ENCODE measurements at places on chromosomes 12 and 14.

DNA sequence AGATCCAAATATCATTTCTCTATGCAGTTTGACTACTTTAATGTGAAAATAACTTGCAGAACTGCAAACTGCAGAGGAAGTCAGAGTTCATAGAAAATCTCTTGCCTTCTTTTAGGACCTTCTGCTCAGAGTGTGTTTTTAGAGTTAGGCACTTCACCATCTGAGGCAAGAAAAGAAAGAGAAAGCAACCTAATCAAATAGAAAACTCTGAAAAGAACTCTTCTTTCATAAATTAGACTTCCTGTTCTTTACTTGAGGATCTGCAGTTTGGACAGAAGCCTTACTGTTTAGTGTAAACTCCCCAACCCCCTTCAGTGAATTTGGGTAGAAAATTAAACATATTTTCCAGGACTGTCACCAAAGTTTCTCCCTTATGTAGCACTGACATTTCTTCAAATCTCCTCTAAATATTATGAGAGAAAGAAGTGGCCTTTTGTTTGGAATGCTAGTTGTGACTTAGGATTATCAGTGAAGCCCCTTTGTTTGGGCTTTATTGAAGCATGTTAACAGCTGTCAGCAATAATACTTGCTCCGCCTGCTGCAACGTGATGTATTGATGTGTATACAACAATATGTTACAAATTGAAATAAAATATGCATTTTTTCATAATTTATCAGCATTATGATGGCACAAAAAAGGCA, 99.5 kb downstream of the PDZRN4 start:
- no peak for DNase-seq

GRCh38 chr14:60276347-60276746, 27.3 kb downstream of the PPM1A start:
- no peak for DNase-seq

DNA sequence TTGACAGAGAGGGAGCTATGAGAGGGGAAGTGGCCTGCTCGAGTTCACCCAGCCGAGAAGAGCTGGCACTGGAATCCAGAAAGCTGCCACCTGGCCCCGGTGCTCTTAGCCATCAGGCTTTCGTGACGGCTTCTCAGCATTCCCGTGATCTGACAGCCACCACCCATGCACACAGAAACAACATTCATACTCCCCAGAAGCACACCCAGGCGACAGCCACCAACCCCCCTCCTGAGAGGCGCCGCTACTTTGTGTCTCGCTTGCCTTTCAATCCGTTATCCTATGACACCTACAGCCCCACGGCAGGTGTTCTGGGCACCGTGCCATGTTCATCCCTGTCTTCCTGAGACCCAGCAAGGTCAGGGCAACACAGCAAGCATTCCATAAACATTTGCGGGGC, 31.4 kb downstream of the PSMC1 start:
- peak; percentile 67 for DNase-seq

DNA sequence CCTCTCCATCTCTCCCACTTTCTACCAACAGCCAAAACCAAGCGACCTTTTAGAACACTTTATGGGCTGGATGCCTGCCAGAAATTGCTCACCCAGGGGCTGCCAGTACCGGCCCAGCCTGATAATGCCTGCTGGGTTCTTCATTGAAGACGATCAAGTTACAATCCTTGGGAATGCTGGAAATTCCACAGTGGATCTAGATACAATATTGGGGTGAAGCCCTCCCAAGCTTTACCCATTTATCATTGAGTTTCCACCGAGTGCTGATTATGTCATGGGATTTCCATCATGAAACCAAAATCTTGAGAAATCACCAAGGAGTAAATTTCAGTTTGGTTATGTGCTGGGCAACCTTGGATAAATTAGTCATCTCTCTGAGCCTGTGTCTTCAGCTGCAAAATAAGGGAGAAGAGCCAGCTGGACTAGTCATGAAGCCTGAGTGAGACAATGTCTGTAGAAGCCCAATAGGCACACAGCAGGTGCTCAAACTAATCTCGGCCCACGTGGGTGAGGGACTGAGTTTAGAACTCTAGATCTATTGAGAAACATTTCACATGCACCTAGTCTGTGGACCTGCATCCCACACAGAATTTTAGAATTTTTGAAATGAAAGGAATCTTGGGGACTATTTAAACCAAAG, 75.5 kb upstream of the CLMN start:
- DNase-seq, result no peak

- no peak for DNase-seq
Observed at GRCh38 chr12:33267641-33268040, 172.0 kb downstream of the SYT10 start.

DNA sequence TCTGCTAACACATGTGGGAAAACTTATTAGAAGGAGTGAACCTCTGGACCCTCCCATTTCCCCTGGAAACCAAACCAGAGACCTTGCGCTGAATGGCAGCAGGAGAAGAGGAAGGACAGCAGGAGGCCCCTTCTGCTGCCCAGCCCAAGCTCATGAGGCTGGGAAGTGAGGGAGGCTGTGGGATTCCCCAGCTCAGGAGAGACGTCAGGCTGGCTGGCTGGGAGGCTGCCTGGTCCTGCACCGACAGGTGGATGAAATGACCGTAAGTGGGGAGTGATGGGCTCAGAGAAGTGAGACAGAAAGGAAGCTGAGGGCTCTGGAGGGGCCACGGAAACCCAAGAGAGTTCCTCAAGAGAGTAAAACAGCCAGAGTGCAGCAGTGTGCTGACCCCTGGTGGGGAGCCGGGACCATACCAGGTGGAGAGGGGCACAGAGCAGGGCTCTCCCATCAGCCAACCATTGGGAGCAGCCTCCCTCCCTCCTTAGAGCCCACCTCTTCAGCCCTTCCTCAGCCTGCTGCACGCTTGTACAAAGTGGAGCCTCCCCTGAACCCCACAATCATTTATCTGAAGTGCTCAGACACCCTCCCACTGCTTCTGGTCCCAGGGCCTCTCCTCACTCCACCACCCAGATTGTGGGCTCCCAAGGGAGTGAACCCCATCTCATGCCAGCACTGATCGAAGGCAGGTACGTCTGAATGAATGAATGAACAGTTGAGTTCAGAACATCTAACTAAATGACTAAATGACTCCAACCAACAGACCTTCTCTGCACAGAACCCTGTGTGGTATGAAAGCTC, 14.0 kb downstream of the TAMALIN start:
- peak; percentile 58 for DNase-seq

DNA sequence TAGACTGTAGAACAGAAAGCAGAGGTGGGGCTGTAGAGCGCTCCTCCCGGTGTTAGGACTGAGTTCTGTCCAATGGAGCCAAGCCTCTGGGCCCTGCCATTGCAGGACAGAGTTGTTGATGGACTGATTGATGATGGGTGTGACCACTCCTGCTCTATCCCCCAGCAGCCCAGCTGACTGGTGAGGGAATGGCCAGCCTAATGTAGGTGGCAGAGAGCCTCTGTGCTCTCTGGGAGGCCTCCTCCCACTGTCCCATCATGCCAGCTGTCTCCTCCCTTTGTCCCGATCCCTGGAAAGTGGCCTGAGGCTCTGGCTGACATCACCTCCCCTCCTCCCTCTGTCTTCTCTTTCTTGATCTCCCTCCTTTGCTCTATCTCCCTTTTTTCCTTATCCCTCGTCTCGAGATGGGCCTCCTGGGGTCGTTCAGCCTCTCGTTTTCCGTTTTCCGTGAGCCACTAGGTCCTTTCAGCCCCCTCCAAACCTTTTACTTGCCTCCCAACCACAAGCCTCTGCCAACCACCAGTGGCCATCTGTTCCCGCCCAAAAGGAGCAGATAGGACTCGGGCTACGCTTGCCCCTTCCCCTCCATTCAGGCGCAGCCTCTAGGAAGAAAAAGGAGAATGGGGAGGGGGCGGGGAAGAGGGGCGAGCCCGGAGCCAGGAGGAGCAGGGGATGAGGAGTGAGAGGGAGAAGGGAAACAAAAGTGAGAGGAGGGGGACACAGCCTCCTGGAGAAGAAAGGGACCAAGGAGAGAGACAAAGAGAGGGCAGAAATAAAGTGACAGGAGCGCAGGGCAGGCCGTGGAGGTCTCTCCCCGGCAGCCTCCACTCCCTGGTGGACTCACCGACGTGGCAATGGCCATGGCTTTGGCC, 572 bp downstream of the EFS start:
- no peak for DNase-seq

- DNase-seq, result no peak
Observed at GRCh38 chr12:72037006-72037795, 98.6 kb downstream of the TPH2 start.

GRCh38 chr14:23881282-23881681, 72.3 kb upstream of the DHRS4 start:
- no peak for DNase-seq

DNA sequence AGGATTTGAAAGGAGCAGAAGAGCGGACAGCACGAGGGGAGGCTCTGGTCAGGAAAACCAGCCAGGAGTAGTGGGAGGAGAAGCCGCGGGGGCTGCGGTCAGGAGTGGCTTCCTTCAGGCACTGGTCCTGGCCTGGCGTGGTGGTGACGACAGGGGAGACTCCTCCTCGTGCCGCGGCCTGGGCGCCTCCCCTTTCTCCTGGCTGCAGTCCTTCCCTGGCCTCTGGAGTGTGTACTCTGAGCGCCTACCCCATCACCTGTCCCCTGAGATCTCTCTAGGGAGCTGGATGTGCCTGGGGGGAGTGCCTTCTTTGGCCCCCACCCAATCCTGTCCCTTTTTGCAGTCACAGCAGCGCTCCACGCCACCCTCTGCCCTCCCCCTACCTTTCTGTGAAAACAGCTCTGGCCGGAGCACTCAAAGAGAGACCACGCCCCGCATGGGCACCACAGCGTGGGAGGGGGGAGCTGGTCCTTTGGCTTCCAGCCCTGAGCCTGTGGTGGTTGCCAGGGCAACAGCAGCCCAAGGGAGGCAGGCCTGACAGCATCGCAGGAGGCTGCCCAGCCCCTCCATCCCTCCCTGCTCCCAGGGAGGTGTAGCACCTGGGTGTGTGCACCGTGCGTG, 125.9 kb downstream of the CALM1 start:
- DNase-seq, result peak; percentile 90

DNA sequence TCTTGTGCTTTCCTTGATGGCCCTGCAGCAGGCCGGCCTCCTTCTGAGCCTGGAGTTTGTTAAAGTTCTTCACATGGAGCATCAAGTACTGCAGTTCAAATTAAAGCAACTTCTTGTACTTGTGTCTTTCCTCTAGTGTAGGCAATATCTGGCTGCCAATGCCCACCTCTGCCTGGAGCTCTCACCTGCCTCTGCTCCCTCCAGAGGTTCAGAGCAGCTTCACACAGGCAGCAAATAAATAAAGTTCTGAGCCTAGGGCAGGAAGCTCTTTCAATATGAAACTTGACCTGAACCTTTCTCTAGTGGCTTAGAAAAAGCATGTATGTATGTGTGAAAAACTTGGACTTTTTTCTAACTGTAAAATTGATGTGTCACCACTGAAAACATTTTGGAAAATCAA, 65.9 kb downstream of the ITPR2 start:
- DNase-seq, result no peak

DNA sequence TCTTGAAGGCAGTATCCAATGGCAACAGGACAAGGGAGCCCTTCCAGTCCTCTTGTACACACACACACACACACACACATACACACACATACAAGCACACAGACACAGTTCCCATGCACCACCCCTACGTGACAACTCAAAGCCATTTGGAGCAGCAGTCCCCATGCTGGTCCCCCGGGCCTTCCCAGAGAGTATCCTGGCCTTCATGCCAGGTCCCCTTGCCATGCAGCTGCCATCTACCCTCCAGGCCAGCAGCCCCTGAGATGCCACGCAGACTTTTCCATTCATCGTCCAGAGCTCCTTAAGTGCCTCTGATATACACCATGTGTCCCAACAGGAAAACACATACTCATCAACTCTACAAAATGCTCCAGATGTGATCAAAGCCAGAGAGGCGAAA, 159.5 kb downstream of the ANO2 start:
- DNase-seq, result no peak

DNA sequence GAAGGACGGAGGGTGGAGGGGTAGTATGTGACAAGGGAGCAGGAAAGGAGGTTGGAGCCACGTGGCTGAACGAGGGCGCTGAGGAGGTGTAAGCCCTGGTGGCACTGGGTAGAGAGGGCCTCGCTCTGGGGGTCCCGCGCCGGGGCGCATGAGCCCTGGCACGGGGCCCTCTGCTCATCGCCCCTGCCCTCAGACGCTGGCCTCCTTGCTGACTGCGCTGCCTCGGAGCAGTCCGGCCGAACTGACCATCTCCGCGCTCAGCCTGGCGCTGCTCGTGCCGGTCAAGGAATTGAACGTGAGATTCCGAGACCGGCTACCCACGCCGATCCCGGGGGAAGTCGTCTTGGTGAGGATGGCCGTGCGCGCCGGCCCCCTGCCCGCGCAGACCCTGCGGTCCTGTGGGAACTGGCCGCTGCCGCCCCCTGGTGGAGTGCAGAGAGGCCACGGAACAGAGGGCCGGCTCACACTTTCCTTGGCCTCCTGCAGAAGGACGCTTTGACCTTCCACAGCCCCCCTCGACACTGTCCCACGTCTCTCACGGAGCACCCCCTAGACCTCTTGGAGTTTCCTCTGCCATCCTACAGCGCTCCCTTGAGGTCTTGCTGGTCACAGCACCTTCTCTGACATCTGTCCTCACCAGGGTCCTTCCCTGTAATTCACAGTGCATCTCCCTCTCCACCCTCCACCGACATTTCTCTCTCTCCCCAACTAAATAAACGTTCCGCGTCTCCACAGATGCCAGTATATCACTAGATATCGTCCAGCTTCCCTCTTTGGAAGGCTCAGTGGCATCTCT, 10.5 kb downstream of the ARHGEF25 start:
- peak; percentile 39 for DNase-seq

DNA sequence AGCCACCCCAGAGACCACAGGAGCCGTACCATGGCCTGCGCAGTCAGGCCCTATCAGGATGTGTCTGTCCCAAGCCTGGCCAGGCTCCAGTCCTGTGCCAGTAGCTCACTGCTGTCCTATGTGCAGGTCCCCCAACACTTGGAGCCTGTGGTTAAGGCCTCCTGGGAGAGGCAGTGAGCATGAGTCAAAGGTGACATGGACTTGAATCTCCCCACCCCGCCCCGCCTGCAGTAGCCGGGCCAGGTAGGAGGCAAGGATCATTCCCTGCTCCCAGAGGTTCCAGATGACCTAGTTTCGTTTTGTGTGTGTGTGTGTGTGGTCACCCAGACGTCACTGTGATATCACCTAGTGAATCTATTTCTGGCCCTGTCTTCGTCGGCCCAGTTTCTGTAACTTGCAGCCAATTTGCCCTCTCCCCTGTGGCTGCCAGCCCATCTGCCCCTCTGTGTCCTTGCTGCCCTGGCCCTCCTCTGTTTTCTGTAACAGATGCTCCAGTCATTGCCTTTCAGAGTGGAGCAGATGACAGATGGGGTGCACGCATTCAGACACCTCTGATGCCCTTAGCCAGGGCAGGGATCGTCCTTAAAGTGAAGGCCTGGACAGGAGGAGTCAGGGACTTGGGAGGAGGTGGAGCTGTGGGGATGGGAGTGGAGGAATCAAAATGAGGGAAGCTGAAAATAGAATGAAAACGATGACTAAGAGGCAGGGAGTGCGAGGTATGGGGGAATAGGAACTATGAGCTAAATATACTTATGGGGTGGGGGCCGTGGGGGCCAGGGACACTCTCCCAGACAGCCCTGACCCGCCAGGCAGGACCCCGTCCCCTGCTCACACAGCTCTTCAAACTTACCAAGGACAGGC, 37.4 kb downstream of the SLC6A12 start:
- DNase-seq, result no peak

DNA sequence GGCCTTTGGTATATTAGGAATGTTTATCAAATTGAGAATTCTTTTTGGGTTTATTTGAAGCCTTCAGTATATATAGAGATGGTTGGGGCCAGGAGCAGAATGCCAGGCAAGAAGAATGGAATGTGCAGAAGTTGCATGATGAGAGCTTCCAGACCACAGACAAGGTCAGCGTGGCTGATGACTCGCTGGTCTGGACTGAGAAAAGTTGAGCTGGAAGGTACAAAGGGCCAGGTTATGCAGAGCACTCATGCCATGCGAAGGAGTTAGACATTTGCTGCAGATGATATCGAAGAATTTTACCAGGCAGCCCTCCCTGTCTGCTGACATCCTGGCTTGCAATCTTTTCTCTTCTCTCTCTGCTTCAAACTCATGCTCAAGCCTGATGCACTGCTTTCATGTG, 196.2 kb upstream of the ARHGAP5 start:
- no peak for DNase-seq
